ENCODE measurements at places on chromosomes 5 and 9.

DNA sequence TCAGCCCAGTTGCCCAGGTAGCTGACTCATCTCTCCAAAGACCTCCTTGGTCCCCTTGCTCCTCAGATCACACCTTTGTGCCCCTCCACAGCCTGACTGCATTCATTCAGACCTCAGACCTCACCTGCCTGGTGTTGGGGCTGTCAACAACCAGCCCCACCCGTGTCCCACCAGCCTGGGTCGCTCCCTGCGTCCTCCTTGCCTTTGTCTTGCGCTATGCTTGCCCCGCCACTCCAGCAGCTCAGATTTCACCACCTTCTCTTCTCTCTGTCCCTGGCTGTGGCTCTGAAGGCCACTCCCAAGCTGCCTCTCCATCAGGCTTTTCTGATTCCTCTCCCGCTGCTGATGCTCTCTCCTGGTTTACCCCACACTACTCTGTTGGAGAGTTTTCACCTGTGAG lies 103.5 kb downstream of the MVB12B start:
- DNase-seq, result no peak

- DNase-seq, result no peak
Measured at GRCh38 chr5:57791875-57792274, 309.3 kb upstream of the ACTBL2 start.

DNA sequence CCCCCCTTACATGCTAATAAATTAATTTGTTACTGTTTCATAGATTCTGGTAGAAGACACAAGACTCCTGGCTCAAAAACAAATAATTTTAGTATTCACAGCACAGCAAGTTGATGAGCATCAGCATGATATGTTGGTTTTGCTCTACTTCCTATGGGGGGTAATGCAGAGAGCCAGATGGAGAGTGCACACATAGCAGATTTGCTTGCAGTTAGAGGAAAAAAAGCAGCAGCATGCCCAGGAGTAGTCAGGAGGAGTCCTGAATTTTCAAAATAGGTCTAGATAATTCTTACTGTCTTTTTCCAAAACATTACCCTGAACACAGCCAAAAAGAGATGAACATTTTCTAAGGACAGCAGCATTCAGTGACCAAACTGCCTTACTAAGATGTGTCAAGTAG lies 261.3 kb downstream of the COX7C start:
- DNase-seq, result no peak

DNA sequence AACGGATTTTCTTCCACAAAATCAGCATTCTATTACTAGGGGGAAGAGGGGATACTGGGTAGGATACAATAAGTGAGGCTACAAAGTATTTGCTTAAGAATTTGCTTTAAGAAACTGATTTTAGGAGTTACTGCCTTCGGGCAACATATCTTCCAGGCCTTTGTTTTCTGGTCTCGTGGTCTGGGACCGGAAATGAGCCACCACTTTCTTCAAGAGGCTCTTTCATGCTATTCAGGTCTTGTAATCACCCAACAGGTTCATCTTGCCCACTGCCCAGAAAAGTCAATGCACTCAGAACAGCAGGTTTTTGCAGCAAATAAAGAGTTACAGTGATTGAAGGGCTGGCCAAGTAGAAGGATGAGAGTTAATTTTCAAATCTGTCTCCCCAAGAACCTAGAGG lies 6.6 kb upstream of the AOPEP start:
- no peak for DNase-seq

DNA sequence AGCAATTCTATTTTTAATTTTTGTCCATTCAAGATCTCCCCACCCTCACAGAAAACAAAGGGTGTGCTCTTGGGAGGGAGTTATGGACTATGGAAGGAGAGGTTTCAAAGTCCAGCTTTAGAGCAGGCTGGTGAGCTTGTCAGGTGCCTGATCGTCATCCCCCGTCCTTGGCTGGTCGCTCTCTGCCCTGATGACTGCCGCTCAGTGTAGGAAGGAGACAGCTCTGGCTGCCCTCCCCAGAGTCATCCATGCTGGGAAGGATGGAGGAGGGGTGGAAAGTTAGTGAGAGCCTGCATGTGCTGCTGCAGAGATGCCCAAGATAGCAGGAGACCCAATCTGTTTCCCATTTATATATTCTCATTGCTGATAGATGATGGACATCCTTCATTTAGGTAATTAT lies 96.6 kb downstream of the NLN start:
- no peak for DNase-seq

DNA sequence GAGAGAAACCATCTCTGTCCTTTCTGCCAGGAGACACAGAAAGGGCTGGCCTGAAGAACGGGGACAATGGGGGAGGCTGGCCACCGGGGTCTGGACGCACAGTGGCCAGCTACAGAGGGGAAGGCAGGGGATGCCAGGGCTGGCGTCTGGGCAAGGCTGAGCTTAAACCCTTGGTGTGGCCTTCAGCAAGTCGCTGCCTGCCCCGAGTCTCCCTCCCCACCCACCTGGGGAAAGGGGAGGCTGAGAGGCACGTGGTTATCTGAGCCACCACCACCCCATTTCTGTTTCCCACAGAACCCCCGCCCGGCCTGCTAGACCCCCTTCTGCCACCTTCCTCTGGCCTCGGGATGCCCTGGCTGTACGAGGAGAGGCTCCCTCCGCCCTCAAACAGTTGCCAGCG lies 115.3 kb downstream of the VAV2 start:
- no peak for DNase-seq

GRCh38 chr5:176647843-176648473 lies 674 bp downstream of the TSPAN17 start:
- DNase-seq, result no peak

DNA sequence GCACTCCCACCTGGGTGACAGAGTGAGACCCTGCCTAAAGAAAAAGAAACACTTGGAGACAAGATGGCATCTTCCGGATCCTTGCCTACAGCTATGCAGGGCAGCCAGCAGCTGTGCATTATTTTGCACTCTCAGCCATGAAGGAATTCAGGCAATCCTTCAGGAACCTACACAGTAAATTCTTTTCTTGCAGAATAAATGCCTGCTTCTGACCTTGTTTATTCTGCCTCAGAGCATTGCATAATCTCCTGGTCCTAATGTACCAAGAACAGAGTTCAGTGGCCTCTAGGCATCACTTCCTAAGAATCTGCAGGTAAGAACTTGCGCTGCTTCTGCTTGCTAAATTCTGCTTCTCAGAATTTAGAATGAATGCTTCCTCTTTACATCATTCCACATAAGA lies 16.8 kb downstream of the GLDC start:
- no peak for DNase-seq

- no peak for DNase-seq
Measured at GRCh38 chr9:136629879-136630661, 32.6 kb upstream of the EGFL7 start.

DNA sequence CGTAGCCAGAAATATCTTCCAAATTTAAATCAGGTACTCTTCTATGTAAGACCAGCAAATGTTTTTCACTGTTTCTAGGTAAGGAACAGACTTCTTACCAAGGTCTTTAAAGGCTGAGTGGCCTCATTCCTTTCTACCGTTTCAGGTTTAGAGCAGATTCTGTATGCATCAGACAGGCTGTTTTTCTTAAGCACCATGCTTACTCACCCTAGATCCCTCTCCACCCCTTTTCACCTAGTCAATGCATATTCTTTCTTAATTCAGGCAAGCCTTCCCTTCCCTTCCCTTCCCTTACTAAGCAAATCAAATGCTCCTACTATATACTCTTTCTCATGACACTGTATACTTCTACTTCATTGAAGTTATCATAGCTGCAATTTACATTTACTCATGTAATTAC lies 70.7 kb downstream of the RFX3 start:
- DNase-seq, result no peak

DNA sequence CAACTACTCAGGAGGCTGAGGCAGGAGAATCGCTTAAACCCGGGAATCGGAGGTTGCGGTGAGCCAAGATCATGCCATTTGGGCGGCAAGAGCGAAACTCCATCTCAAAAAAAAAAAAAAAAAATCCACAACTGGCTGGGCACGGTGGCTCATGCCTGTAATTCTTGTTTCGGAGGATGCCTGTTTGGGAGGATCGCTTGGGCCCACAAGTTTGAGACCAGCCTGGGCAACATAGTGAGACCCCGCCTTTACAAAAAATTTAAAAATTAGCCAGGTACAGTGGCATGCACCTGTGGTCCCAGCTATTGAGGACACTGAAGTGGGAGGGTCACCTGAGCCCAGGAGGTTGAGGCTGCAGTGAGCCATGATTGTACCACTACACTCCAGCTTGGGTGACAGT lies 1.9 kb upstream of the EIF4EBP3 start:
- no peak for DNase-seq

DNA sequence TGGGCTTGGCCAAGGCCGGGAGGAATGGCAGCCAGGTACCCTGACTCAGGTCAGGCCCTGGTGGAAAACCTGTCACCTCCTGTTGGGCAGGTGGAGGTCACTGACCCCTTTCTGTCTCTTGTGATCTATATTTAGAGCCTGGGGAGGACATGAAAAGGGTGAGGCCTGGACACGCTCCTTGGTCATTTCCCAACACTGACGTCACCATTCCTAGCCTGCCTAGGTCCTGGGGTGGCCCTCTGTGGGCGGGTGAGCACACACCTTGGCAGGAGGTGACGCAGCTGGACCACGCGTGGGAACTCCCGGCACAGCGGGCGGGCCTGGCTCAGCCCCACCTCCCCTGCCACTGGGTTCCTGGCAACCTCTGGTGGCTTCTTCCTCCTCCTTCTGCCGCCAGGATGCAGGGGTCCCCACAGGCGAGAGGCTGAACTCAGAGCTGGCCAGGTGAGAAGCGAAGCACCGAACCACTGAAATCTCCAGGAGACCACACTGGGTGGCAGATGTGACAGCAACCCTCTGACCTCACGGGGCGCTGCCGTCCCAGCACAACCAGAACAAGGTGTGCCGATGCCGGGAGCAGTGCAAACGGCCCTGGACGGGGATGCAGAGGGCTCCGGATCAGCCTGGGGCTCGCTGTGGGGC lies 6.4 kb upstream of the RALGDS start:
- DNase-seq, result no peak

DNA sequence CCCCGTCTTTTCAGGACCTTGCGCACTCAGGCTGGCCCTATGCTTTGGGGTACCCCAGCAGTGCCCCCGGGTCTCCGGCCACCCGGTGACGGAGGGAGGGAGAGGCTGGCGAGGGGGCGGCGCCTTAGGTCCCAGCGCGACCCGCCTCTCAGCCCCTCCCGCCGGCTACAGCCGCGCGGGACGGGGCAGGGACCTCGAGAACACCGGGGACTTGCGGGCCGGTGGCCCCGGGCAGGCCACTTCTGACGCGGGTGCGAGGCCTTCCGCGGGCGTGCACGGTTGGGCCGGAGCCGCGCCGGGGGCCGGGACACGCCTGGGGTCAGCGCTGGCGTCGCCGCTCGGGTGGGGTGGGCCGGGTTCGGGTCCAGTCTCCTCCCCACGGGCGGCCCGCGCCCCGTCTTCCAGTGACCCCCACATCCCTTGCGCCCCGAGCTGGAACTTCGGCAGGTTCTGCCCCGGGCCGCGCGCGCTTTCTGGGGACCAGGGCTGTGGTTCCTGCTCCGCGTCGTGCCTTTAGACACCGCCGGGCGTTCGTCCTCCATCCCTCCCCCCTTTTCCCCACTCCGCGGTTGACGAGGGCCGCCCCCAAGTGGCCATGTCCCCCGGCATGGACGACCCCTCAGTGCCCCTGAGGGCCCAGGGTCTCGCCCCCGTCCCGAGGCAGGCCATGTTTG lies 3.8 kb upstream of the SQSTM1 start:
- no peak for DNase-seq

GRCh38 chr5:128673970-128674369 lies 135.9 kb upstream of the FBN2 start:
- no peak for DNase-seq

DNA sequence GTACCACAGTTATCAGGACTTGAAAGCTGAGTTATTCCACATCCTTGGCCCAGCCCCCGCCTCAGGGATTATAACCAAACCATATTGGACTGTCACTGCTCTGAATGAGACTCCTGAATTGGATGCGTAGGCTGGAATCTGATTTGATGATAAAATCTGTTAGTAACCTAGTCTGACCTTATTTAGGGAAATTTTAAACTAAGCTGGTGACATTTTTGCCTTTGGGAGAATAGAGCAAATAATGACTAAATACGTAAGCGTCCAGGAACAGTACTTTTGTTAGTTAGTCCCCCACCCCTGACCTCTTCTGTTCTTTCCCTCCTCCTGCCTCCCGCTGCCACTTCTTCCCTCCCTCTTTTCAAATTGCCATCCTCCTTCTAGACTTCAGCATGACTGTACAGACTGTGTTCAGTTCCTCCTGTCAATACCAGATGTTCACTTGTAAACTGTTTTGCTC lies 92.6 kb downstream of the TLE4 start:
- no peak for DNase-seq

DNA sequence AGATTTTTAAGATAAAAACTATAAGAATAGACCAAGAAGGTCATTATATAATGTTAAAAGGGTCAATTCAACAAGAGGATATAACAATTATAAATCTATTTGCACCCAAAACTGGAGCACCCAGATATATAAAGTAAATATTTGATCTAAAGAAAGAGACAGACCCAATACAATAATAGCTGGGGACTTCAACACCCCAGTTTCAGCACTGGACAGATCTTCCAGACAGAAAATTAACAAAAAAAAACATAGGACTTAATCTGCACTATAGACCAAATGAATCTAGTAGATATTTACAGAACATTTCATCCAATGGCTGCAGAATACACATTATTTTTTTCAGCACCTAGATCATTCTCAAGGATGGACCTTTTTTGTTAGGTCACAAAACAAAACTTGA lies 331.9 kb downstream of the SPOCK1 start:
- DNase-seq, result no peak

DNA sequence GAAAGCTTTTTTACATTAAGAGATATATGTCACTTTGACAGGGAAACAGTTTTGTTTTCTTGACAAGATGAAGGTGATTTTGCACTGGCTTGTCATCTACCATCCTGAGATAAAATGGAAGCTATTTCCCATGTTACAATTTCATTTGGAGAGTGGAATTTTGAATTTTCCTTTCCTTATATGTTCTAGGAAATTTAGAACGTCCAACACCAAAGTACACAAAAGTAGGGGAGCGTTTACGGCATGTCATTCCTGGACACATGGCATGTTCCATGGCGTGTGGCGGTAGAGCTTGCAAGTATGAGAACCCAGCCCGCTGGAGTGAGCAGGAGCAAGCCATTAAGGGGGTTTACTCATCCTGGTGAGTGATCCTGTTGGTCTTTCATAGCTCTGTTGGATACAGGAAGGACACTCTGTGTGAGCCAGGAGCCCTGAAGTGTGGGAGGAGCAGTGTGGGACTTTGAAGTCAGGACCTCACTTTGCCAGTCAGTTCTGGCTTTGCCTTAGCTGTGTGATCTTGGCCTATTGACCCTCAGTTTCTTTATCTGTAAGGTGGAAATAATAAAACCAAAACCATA lies 887 bp downstream of the PTPDC1 start:
- no peak for DNase-seq

- DNase-seq, result no peak
Measured at GRCh38 chr5:68441309-68442073, 225.9 kb downstream of the PIK3R1 start.
